ENCODE measurements at places on chromosomes 5 and 9. TPM values are rescaled to one million over a fixed set of nuclear protein-coding genes. Genes with fewer than 3 reads are reported as not detected.

- no peak for DNase-seq
These were observed 109.3 kb upstream of the FCN2 start for GRCh38 chr9:134770972-134771971.

DNA sequence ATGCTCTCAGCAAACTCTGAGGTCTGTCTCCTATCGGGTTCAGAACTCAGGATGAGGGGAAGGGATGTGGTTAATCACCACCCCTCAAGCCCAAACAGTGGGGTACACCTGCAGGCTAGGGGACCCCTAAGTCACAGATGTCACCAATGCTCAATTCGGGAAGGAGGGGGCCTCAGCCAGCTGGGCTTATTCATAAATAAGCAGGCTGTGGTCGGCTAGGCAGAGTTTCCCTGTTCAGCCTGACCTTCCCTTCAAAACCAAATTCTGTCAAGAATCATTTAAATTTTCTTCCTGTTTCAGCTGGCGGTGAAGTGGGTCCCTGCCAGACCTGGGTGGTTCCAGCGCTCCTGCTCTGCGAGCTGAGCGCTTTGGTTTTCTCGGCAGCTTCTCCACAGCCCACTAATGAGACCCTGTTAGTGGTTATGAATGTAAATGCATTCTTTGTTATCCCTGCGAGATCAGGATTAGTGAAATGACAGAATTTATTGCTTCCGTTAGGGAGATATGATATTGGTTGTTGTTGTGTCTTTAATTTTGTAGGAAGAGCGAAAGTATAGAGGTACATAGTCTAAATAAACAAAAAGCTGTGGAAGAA, 68.3 kb downstream of the AK8 start:
- DNase-seq = no peak

ALDH1A1 gene
- 0.16 TPM for total RNA-seq

DNA sequence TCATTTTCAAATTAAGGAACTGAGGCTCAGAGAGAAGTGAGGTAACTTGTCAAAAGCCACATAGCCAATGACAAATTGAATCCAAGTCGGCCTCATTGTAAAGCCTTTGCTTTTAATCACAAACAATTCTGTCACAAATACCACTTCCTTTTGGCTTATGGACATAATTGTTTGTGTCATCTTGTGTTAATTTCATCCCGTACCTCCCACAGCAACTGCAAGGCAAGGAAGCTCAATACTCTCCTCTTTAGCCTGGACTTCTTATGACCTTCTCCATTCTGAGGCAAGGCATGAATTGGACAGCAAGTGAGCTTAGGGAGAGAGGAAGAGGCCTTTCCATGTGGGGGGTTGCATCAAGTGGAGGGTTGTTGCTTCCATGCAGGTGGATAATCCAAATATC, 62.2 kb upstream of the SLC2A8 start:
- no peak for DNase-seq

GABRA1 gene
- not detected for total RNA-seq

PCDHB3 gene
- not detected for total RNA-seq

DNA sequence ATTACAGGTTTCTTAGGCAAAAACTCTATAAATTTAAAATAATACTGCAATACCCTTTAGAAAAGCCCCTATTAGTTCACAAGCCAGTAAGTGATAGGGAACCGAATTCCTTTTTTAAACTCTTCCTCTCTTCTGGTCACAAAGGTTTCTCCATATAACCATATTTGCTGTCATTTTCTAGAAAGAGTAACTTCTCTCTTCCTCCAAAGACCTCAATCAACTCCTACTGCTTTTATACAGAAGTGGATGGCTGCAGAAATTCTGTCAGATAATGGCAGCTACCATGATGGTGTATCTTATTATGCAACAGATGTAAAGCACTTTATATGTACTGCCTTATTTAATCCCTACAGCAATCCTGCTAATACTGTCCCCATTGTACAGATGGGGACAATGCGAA, 6.2 kb downstream of the TUT7 start:
- no peak for DNase-seq

GRCh38 chr5:72895758-72896157, 60.1 kb upstream of the FCHO2 start:
- DNase-seq = no peak

DNA sequence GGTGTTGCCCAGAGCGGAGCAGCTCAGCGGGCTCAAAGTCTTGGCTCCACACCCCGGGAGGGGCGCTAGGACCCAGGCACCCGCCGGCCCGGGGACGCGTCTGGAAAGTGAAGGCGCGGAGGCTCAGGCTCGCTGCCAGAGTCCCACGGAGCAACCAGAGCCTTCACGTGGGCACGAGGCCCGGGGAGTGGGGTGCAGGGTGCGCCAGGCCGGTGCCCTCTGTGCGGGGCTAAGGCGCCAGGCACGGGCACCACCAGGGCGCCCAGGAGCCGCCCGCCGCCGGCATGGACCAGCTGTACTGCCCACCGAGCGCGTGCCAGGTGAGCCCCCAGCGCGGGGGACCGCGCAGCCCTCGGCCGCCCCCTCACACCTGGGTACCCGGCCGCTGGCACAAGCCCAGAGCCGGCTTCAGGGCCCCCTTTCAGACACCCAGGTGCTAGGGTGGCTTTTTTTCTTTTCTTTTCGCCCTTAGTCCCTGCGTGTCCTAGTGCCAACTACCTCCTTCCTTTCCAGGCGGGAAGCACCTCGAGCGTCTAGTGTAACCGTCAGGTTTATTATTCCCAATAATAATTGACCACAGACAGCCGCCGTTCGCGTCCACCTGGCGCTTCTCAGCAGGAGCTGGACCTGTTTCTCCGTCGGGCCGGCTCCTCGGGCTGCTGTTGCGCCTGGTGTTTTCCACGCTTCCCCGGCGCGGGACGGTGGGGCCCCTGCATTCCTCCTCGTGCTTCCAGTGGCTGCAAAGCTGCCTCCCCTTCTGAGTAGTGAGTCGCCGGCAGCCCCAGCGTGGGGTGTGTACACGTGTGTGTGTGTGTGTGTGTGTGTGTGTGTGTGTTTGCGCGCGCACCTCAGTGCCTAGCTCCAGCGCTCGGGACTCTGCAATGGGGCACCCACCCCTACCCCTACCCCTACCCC, 30.1 kb upstream of the PDE8B start:
- DNase-seq = no peak

- no peak for DNase-seq
These were observed 267.2 kb upstream of the MSX2 start for GRCh38 chr5:174457141-174457678.

- no peak for DNase-seq
These were observed 6.2 kb downstream of the FRMPD1 start for GRCh38 chr9:37656936-37657335.

DNA sequence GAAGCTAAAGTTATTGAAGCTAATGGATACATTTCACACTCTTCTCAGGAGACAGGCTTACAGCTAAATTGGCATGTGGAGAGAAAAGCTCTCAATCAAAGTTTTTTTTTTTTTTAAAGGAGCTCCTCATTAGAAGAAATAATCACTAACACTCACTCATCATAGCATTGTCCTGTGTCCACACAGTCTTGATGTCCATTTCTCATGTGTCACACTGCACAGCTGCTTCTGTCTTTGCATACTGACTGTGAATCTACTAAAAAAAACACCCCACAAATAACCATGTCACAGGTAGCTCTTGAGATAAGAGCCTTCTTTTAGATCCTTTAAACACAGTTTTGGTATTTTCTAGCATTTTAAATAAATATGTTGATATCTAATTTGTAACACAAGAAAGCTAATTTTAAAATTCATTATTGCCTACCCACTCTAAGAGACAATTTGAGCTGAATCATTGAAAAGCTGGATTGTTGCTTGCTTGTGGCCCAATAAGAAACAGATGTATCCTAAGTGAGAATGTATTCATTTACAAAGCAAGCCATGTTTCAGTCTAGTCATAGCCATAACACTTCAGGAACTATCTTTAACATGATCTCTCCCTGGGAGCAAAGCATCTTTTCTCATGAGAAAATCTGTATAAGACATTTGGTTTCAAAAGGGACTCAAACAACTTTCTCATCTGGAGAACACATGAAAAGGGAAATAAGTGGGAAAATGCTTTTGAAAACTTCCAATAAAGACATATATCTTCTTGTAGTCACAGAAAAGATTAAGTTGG, 48.1 kb upstream of the PCSK1 start:
- DNase-seq = no peak

GRCh38 chr5:181219262-181220177, 3.6 kb upstream of the TRIM41 start:
- DNase-seq = no peak

- no peak for DNase-seq
These were observed 45.2 kb downstream of the AHRR start for GRCh38 chr5:366541-367357.

DNA sequence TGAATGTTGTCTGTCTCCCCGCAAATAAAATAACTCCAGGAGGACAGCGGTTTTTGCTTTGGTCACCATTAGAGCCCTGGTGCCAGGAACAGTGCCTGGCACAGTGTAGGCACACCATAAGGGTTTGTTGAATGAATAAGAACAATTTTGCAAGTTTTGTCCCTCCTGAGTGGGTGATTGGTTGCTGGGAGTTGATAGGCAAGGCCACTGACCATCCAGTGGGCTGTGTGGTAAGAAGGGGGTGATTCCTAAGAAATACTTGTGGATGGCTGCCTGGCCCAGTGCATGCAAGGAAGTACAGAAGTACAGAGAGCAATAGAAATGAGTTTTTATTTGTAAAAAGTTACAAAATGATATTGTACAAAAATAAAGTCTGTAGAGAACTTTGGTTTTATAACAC, 27.5 kb downstream of the GDNF start:
- no peak for DNase-seq

GRCh38 chr5:107359033-107359915, 311.5 kb downstream of the EFNA5 start:
- DNase-seq = no peak

DNA sequence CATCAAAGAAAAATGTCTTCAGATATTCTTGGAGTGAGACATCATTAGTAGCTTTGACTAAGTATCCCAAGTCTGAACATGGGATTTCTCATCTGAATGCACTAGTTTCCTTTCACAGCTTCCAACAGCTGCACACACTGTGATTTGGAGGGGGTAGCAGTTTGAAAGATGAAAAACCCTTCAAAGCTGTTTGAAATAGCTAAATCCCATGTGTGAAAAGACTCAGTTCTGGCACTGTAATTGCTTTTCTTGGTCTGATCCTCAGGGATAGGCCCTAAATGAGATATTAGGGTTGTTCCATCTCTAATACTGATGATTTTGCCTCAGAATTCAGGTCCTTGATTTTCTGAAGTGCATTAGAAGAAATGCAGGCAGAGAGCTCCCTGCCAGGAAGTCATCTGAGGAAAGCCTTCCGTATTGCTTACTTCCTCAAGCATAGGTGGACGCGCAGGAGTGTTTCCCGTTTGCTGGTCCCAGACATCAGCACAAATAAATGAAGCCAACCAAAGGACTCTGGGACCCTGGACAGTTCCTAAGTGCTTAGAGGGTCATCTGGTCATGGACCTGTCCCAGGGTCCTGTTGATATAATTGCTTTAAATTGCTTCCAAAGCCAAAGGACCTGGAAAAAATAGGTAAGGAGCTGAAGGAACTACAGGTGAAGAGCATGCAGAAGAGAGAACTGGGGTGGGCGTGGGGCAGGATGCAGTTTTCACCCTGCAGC, 25.6 kb upstream of the FRMPD1 start:
- no peak for DNase-seq

GRCh38 chr9:19464061-19464763, 55.4 kb downstream of the ACER2 start:
- no peak for DNase-seq

- no peak for DNase-seq
These were observed 7.8 kb upstream of the CARD9 start for GRCh38 chr9:136381311-136381710.
